ENCODE measurements at places on chromosomes 2 and 18.

DNA sequence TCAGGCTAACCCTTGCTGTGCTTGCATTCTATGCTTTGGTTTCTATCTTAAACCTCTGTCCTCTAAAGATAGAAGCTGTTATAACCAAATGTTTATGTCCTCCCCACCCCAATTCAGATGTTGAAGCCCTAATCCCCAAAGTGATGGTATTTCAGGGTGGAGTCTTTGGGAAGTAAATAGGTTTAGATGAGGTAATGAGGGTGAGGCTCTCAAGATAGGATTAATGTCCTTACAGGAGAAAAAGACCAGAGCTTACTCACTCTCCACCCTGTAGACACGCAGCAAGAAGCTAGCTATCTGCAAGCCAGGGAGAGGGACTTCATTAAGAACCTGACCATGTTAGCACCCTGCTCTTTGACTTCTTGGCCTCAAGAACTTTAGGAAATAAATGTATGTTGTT is 362.5 kb downstream of the ERBB4 start:
- no peak overlapping the region for H3K4me3 ChIP-seq
- no peaks in the 10 kb centered on the region for H3K4me1 ChIP-seq
- no peak overlapping the region for H3K27ac ChIP-seq
- no peak for DNase-seq

GRCh38 chr2:127153691-127154158 is 46.8 kb upstream of the BIN1 start:
- H3K27ac ChIP-seq, result no peak overlapping the region
- H3K36me3 ChIP-seq, result no peaks in the 10 kb centered on the region
- no peak for DNase-seq
- H3K27me3 ChIP-seq, result peaks cover 14% of the 10 kb centered on the region

GRCh38 chr2:79593237-79593867 is 80.5 kb downstream of the CTNNA2 start:
- no peaks in the 10 kb centered on the region for H3K36me3 ChIP-seq
- no peak overlapping the region for H3K4me3 ChIP-seq
- H3K4me1 ChIP-seq, result no peaks in the 10 kb centered on the region
- DNase-seq, result no peak
- no peaks in the 10 kb centered on the region for H3K27me3 ChIP-seq

GRCh38 chr2:162182395-162182794 is 30.3 kb upstream of the GCG start:
- no peaks in the 10 kb centered on the region for H3K4me1 ChIP-seq
- no peak overlapping the region for H3K27ac ChIP-seq
- no peaks in the 10 kb centered on the region for H3K36me3 ChIP-seq
- H3K4me3 ChIP-seq, result no peak overlapping the region
- peaks cover 23% of the 10 kb centered on the region for H3K27me3 ChIP-seq

GRCh38 chr2:113278742-113279139 is at the start of gene PAX8:
Gene PAX8 (minus strand): TSS chr2:113278921. CDS start chr2:113278394, 527 bp downstream.
- H3K4me3 ChIP-seq, result no peak within 1 kb of the TSS
- no peak for DNase-seq
- no peaks in the 10 kb centered on the region for H3K36me3 ChIP-seq
- H3K27ac ChIP-seq, result no peak within 1 kb of the TSS
- peaks cover 77% of the 10 kb centered on the region for H3K27me3 ChIP-seq

GRCh38 chr2:36438449-36438977 is 82.9 kb downstream of the CRIM1 start:
- H3K27me3 ChIP-seq, result no peaks in the 10 kb centered on the region
- H3K27ac ChIP-seq, result no peak overlapping the region
- H3K4me3 ChIP-seq, result no peak overlapping the region
- DNase-seq, result no peak

Data from activated CD8-positive, alpha-beta memory T cell treated with anti-CD3 and anti-CD28 coated beads, Interleukin-2, amount 10 ng/mL, durations not matched to agents 7 days and 5 days (primary cell).